ENCODE measurements at places on chromosomes 6 and 20.

DNA sequence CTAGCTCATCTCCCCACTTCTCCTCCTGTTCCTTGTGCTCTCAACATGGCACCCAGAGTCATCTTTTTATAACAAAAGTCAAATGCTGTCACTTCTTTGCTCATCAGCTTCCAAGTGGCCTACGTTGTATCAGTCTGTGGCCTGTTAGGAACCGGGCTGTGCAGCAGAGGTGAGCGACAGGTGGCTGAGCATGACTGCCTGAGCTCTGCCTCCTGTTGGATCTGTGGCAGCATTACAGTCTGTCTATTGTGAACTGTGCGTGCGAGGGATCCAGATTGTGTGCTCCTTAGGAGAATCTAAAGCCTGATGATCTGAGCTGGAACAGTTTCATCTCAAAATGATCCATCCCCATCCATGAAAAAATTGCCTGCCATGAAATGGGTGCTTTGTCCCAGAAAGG is 129.6 kb downstream of the FNDC1 start:
- DNase-seq: no peak

- no peak for DNase-seq
These were observed 89.2 kb downstream of the UST start for GRCh38 chr6:148835920-148836441.

- DNase-seq: no peak
These were observed 557.4 kb upstream of the EYS start for GRCh38 chr6:66264376-66264775.

- no peak for DNase-seq
These were observed 868 bp downstream of the MC3R start for GRCh38 chr20:56249244-56249955.

GRCh38 chr6:7541175-7542064 is at the start of gene DSP:
Gene DSP, plus strand, starts transcription at chr6:7541671. Its CDS starts 245 bp downstream, at chr6:7541916.
- peak; percentile 11 for DNase-seq

- no peak for DNase-seq
These were observed 12.9 kb downstream of the SOD2 start for GRCh38 chr6:159680104-159680503.

All from NCI-H2081 treated with DMSO at 0.1 percent for 48 hours (cell line).